ENCODE measurements at places on chromosomes 12 and 14.

GRCh38 chr12:19846574-19846973 is 407.3 kb downstream of the AEBP2 start:
- no peak for DNase-seq

- no peak for DNase-seq
Observed at GRCh38 chr12:115620816-115621215, 656.7 kb downstream of the MED13L start.

- DNase-seq: no peak
Observed at GRCh38 chr12:13182881-13183280, 13.6 kb upstream of the EMP1 start.

- no peak for DNase-seq
Observed at GRCh38 chr12:41576925-41577324, 388.8 kb downstream of the PDZRN4 start.

GRCh38 chr12:52644078-52644415 is 8.0 kb downstream of the KRT2 start:
- no peak for DNase-seq

- DNase-seq: no peak
Observed at GRCh38 chr14:34465069-34465859, 3.2 kb upstream of the SPTSSA start.

GRCh38 chr14:53865711-53866110 is 90.9 kb downstream of the BMP4 start:
- no peak for DNase-seq

DNA sequence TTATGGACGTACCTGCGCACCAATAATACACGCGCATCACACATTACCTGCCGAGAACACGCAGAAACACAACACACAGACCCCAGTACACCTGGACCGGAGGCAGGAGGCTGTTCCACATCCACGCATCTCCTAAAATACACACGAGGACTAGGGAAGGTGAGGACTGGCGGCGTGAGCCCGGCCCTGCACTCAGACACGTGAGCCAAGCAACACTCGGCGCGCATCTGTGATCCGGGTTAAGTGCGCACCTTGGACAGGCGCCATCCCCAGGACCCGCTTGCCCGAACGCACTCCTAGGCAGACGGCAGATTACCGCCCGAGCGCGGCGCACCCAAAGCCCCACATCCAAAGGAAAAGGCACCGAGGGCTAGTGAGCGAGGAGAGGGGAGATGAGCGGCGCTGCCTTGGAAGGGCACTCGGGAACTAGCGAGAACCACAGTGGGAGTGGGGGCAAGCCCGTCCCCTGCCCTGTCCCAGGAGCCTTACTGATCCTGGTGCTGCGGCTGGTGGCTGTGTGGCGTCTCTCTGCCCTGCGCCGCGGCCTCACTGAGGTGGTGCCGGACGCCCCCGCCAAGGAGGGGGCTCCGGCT is 417 bp downstream of the GLS2 start:
- DNase-seq: peak; percentile 20

DNA sequence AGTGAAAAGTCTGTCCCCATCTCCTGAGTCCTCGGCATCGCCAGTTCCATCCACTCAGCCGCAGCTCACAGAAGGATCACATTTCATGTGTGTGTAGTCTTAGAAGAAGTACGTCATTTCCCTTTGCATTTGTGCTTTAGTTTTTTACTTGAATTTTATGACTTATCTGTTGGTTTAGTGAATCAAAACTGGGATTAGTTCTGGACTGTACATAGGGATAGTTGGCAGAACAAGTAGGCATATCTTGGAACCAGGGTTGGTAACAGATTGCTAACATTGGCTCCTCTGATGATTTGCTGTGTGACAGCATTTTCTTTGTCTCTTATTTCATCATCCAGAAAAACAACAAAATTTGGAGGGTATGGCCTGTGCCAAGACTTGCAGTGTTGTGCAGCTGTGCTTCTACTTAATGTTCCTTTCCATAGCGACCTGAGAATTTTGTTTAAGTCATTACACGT is 69.6 kb upstream of the AEBP2 start:
- no peak for DNase-seq

DNA sequence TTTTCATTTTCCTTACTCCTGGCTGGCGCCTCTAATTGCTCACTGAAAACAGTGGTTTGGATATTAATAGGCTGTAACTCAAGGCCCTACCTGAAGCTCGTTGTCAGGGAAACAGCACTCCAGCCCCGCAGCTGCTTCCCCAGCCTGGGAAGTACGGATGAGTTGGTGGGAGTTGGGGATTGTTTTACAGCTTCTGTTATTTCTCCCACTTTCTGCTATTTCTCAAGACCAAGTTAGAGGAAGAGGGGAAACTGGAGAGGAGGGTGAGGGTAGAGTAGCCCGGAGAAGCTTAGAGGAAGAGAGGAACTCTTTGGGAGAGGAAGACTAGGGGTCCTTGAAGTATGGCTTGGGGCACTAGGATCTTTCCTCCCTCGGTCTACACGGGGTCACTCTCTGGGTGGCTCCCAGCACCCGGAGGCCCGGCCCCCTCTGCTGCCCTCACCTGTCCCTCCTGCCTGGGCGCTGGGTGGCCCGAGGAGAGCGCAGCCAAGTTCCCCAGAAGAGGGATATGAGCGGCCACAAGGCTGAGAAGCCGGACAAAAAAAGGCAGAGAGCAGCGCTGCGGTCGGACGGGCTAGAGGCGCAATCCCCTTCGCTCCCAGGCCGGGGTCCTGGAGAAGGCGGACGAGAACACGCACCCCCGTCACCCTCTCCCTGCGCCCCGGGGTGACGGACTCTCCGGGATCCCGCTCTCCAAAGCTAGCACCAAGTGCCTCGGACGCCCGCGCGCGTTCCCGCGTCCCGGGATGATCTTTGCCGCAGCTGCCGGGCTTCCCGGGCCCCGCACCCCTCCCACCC is 671 bp downstream of the SPTB start:
- no peak for DNase-seq

DNA sequence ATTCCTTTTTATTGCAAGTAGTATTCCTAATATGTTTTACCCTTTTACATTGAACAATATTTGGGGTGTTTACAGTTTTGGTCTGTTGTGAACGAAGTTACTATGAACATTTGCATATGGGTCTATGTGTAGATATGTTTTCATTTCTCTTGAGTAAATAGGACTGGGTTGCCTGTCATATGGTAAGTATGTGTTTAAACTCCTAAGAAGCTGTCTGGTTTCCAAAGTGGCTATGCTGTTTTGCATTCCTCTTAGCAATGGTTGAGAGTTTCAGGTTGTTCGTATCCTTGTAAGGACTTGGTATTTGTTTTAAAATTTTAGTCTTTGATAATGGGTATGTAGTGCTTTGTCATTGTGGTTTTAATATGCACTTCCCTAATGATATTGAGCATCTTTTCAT is 6.3 kb downstream of the METAP2 start:
- no peak for DNase-seq

DNA sequence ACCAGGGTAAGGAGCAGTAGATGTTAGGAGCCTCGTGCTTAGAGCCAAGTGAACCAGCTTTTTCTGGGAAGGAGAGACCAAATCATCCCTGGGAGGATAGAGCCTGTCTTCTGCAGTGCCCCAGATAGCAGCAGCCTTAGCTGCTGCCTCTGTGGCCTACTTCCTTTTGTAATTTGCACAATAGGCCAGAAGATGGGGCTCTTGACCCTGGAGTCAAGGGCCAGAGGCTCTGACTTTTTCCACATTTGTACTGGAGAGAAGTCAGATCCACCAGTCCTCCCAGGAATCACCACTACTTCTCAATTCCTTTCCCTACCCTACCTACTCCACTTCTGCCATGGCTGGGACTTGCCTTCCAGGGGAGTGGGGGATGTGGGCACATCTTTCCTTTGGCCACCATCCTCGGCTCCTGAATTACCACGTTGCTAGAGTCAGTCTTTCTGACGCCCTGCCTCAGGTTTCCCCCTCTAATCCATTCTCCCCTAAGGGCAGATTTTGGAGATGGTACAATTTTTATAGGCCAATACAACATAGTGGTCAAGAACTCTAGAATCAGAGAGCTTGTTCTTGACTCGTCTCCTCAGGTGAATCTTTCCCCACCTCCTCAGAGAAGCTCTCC is 3.3 kb upstream of the SLC4A8 start:
- peak; percentile 16 for DNase-seq

- no peak for DNase-seq
Observed at GRCh38 chr14:64421166-64421565, 33.0 kb downstream of the MTHFD1 start.

- no peak for DNase-seq
Observed at GRCh38 chr12:16198884-16199283, 78.6 kb downstream of the SLC15A5 start.

GRCh38 chr14:74685921-74686678 is 26.8 kb downstream of the AREL1 start:
- no peak for DNase-seq

DNA sequence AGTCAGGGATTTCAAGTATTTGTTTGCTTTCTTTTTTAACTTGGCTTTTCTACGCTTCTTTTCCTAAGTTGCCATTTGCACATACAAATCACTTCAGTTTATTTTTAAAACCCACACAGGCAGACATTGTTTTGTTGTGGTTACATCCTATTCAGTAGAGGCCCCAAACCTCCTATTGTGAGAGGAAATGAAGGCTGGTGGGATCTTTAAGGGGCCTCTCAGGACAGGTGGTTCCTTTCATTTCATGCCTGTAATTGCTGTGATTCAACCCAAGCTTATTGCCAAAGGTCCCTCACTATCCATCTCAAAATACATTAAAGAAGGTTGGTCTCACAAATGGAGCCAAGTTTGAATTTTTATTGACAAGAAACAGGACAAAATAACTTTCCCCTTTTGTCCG is 257.1 kb downstream of the ADAMTS20 start:
- DNase-seq: no peak

- DNase-seq: no peak
Observed at GRCh38 chr12:66055837-66056319, 74.7 kb downstream of the LLPH start.
